Tongue (tissue), 3 donors: ENCODE measurements at places on chromosomes 1 and 21. TPM values are rescaled to one million over a fixed set of nuclear protein-coding genes. Genes with fewer than 3 reads are reported as not detected.

The MIB2 gene
- total RNA-seq: 79.5 TPM

DNA sequence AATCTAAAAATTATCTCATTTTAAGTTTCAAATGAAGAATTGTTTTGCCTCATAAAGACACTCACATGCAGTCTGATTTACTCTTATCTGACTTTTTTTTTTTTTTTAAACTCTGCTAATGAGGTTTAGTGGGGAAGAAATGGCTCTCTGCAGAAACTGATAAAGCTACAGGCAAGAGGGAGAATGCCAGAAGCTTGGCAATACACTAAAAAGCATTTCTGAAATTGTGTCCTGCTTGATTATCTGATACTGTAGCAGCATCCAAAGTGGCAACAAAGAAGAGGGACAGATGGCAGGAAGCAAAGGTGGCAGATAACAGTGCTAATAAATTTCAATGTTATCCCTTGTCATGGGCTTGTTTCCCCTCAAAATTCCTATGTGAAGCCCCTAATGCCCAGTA lies 1744.9 kb downstream of the NCAM2 start:
- no peak for DNase-seq

GRCh38 chr1:230403442-230403841 lies 22.7 kb downstream of the PGBD5 start:
- no peak for DNase-seq

The B3GALT5 gene
- 3.8 TPM for total RNA-seq

DNA sequence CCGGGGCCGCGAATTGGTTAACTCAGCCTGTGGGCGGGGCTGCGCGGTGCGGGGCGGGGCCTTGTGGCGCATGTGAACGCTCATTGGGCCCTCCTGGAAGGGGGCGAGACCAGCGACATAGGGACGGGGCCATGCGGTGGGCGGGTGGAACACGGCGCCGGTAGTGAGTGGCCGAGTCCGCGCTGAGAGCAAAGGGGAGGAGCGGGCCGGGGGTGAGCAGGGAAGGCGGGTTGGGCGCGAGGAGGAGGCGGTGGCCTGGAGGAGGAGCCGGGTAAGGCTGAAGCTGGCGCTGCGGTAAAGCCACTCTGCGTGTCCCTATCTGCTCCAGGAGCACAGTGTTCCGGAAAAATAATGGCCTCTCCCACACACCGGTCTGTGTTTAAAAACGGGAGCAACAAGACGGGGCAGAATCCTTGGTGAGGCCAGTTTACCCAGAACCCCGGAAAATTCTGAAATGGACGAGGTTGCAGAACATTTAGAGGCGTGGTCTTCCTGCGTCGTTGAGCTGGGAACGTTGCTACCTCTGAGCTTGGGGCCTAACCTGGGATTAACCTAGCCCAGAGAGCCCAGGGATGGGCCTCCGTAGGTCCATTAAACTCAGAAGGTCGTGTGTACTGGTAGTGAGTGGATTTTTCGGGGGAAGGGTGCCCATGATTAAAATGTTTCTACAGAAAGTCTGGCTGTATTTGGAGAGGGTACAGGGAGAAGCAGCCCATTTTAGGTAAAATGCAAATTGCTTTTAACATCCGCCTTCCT lies 532 bp upstream of the CTNNBIP1 start:
- DNase-seq: peak; percentile 100

The LCA5L gene
- total RNA-seq: 0.41 TPM

The THEM5 gene
- not detected for total RNA-seq

DNA sequence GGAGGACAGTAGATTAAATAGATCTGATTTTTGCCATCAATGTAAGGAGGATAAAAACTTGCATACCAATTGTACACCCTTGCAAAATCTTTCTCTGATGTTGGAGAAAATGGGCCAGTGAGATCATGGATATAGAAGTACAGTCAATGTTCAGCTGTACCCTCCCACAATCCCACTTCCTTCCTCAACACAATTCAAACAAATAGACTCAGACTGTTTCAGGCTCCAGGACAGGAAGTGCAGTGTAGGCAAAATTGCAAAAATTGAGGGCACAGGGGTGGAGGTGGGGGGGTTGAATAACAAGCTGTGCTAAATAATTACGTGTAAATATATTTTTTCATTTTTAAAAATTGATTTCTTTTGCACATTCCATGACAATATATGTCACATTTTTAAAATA lies 3.9 kb upstream of the IFI44 start:
- DNase-seq: no peak

The KRTAP7-1 gene
- total RNA-seq: not detected

DNA sequence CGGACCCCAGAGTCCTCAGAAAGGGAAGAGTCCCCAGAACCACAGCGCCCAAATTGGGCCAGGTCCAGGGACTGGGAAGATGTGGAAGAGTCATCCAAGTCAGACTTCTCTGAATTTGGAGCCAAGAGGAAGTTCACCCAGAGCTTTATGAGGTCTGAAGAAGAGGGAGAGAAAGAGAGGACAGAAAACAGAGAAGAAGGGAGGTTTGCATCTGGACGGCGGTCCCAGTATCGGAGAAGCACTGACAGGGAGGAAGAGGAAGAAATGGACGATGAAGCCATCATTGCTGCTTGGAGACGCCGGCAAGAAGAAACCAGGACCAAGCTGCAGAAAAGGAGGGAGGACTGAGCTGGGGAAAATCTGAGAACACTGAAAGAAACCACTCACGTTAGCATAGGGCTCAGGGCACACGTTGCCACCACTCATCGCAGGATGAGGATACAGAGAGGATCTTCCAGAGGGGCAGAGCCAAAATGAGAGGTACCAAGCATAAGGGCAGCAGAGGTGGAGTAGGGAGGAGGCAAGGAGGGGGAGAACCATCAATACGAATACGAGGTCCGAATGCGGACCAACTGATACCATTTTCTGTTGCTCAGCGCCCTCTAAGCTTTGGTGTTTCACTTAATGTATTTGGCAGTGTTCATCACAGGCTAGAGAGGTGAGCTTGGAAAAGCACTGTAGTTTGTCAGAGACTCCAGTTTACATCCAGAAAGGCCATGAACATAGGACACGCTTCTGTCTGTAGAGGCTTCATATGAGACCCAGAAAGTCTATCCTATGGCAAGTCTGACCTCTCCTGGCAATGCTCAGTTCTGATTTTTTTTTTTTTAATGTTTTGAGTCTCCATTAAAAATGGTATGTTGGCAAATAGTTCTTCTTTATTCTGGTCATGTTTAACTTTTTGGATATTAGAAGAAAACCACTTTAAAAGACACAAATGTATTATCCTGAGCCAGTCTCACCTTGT lies 34.7 kb downstream of the STYXL2 start:
- no peak for DNase-seq

The LEMD1 gene
- not detected for total RNA-seq

The CYP4X1 gene
- 3.0 TPM for total RNA-seq

GRCh38 chr21:28885853-28886177 lies 106.9 kb downstream of the LTN1 start:
- DNase-seq: peak; percentile 24

- DNase-seq: no peak
Measured at GRCh38 chr1:228240411-228241240, 32.8 kb downstream of the OBSCN start.

DNA sequence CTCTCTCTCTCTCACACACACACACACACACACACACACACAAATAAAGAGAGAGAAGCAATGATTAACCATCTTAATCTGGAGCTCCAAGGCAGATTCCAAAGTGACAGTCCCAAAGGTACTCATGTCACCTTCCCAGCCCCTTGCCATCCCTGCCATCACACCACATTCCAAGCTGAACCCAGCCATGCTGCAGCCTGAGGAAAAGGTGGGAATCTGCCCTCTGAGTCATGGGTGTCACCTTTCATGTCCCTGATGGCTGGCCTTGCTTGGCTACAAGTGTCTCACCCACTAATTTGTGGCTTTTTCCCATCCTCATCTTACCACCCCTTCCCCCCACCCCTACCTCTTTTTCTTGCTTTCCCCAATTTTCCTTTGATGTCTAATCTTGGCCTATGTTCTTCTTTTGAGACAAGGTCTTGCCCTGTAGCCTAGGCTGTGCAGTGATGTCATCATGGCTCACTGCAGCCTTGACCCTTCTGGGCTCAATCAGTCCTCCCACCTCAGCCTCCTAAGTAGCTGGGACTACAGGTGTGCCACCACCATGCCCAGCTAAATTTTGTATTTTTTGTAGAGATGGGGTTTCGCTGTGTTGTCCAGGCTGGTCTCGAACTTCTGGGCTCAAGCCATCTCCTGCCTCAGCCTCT lies 3.2 kb downstream of the ANXA9 start:
- DNase-seq: no peak

The DISC1 gene
- 24.3 TPM for total RNA-seq

DNA sequence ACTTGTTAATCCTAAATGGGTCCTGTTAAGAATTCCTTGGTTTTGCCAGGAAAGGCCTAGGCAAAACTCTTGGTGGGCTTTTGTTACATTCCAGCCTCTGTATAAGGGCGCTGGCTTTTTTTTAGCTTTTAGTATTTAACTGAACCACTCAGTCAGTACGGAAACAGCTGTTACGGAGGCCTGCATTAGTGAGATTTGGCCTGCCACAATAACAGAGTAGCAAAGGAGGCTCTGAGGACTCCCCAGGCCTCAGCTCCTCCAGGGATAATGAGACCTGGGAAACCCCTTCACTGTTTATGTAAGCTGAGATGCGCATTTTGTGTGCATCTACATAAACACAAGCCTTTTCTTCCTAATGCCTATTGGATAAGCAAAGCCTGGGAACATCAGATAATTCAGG lies 210.2 kb downstream of the APP start:
- peak; percentile 66 for DNase-seq

The FCRLA gene
- total RNA-seq: 1.4 TPM

DNA sequence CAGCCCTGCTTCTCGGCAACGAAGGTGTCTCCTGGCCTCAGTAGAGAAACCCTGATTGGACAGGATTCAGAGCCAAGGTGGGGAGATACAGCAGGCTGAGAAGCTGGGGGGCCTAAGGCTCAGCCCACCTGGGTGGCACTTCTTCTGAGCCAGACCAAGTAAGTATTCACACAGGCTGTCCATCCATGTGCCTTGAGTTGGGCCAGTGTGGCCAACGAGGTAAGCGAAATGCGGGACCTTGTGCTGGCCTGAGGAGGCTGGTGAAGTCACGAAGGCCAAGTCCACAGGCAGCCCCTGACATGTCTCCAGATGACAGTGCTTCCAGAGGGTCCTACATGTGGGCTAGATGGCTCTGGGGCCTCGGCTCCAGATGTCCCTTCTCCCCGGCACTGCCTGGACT lies 91.4 kb downstream of the ITPKB start:
- DNase-seq: no peak

GRCh38 chr21:18369115-18369514 lies 34.5 kb downstream of the TMPRSS15 start:
- DNase-seq: peak; percentile 57

GRCh38 chr1:23544444-23545389 lies 13.7 kb upstream of the E2F2 start:
- DNase-seq: peak; percentile 93
